ENCODE measurements at places on chromosomes 2 and 18.

DNA sequence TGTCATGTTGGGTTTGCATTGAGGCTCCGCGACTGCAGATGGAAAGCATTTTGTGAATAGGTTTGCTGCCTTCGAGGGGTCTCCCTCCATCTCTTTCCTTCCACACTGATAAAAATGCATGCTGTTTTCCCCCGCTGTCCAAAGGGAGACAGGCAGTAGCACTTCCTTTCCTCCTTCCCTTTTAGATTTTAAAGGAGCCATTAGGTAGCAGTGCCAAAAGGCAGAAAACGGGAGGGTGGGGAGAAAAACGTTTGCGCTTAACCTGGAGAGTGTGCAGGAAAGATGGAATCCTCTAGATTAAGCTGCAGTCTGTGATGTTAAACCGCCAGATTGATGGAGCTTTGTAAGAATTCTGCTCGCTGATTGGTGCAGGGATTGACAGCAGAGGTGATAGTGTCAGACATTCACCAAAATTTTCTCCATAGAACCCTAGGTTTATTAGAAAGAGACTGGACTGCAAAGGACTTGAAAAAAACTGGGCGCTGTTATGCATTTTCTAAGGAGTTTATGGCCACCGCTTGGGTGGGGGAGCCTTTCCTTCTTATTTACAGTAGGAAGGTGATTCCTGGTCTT, 688 bp downstream of the MAPRE2 start:
- DNase-seq = no peak

DNA sequence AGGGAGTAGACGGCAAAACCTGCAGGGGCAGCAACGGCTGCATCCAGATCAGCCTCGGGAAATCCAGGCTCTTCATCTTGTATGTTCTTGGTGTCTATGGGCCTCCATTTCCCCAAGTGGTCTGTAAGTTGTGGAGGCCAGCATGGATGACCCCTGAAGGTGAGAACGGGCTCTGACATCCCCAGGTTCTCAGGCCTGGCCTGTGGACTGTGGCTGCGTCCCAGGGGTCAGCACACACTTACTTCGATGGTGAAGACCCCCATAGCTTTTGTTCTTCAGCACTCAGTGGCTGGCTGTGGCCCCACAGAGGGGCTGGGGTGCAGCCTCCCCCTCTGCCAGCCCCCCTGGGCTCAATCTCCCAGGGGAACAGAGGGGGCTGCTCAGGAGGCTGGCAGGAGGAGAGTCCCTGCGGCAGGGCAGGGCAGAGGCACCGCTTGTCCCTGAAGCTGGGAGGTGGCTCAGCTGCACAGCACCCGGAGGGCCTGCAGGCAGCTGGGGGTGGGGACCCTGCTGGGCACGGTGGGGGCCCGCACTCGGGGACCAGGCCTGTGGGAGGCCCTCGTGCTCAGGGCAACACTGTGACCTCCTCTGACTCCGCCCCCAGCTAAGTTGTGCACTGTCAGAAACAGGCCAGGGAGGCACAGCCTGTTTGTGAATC, 3.8 kb downstream of the SLC66A3 start:
- no peak for DNase-seq

DNA sequence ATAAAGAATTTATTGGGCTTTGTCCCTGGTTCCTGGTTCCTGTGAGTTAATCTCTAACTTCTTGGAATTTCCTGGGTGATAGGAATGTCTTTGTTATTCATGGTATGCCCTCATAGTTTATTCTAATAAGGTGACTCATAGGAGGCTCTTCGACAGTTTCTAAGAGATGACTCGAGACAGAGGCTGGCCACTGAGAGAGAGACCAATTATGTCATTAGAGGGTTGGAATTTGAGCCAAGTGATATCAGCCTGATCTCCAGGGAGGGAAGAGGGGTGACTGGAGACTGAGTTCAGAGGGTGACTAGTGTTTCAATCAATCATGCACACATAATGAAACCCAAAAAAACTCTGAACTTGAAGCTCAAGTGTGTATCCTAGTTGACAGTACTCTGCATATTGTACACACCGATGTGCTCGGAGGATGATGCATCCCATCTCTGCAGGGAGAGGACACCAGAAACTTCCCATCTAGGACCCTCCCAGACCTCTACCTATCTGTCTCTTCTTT, 185.7 kb downstream of the MTCL1 start:
- DNase-seq = no peak

DNA sequence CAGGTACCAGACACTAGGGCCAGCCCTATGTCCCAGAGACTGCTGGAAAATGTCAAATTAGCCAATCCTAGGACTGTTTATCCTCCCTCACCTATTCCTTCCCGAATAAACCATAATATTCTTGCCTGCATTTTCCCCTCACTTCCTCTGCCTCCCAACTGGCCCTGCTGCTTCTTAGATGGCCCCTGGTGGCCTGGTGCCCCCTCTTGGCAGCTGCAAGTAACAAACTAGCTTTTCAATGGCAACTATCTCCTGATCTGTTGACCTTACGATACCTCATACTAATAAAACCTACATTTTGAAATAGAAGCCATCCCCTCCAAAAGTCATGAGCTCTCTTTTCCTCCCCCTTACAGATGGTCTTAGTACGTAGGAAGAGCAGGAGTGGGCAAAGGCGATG, 132.0 kb downstream of the ALPK2 start:
- no peak for DNase-seq

- peak; percentile 33 for DNase-seq
These were observed 211.9 kb downstream of the AGPS start for GRCh38 chr2:177604271-177605065.

DNA sequence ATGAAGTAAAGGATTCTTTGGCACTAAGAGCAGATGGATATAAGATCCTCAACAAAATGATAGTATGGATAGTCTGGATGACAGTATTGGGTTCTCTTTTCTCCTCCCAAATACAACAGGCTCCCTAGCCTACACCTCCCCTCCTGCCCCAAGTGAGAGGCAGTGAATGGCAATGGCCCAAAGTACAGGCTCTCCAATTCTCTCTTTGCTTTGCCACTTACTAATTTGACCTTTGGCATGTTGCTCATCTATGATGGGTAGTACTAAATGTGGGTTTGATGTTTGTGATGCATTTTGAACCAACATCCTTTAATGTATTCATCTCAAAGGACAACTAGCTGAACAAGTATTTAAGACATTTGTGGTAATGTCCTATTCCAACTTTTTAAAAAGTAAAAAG, 65.9 kb downstream of the EIF5B start:
- no peak for DNase-seq

DNA sequence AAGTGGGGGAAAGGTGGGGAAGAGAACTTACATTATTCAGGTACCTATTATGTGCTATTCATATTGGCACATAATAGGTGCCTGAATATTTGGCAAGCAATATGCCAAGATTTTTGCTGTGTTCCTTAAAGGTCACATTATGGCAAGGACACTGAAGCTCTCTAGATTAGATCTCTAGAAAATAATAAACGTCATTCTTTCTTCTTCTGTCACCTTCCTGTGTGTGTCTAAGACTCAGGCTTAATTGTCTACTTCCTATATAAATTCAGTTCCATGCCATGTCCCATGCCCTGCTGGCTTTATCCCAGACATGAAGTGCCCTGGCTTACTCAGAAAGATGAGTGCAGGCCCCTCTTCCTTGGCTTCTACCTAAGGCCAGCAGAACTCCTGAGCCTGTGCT, 191.1 kb upstream of the CTAGE1 start:
- DNase-seq = no peak

- no peak for DNase-seq
These were observed 11.9 kb upstream of the AGFG1 start for GRCh38 chr2:227460070-227460485.

DNA sequence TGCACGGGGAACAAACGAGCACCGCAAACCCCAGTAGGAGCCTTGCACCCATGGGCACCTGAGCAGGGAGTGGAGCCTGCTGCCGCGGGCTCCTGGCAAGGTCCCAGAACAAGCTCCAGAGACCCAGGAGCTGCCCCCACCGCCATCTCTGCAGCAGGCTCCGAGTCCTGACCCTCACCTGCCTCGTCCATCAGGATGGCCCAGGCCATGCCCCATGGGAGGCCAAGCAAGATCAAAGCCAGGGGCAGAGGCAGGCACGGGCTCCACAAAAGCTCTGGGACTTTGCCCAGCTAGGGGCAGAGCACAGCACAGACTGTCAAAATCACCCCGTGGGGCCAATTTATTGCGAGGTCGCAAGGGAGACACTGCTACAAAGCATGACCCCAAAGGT, 43.6 kb downstream of the GPC1 start:
- no peak for DNase-seq

DNA sequence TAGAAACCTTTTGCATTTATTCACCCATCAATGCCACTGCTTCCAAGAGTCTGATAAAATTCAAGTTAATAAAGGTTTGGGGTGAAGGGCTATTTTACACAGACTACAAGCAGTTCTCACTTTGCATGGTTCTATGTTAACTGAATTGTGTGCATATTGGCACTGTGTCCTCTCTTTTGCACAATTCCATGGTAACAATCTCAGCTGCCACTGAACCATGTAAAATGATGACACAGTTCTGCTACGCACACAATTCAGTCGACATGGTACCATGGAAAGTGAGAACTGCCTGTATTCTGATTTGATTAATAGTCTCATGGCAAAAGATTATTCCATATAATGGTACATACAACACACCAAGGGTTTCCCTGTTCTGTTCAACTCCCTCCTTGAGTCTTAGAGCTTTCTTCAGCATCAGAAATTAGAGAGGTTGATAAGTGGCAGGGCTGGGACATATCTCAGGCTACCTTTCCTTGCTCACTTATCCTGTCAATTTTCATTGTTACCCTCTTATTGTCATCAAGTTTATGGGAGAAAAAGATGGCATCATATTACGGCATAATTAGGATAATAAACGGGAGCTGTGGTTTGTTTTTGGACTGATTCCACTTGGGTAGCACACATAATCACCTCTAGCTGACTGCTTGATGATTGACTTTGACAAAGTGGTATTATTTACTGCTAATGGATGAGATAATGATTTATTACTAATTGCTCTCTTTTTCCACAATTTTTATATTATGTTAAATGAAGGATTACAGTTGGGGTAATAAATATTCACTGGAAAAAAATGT, 139.3 kb upstream of the CREB1 start:
- peak; percentile 50 for DNase-seq

GRCh38 chr2:179106676-179107428, 56.9 kb upstream of the CCDC141 start:
- peak; percentile 71 for DNase-seq

DNA sequence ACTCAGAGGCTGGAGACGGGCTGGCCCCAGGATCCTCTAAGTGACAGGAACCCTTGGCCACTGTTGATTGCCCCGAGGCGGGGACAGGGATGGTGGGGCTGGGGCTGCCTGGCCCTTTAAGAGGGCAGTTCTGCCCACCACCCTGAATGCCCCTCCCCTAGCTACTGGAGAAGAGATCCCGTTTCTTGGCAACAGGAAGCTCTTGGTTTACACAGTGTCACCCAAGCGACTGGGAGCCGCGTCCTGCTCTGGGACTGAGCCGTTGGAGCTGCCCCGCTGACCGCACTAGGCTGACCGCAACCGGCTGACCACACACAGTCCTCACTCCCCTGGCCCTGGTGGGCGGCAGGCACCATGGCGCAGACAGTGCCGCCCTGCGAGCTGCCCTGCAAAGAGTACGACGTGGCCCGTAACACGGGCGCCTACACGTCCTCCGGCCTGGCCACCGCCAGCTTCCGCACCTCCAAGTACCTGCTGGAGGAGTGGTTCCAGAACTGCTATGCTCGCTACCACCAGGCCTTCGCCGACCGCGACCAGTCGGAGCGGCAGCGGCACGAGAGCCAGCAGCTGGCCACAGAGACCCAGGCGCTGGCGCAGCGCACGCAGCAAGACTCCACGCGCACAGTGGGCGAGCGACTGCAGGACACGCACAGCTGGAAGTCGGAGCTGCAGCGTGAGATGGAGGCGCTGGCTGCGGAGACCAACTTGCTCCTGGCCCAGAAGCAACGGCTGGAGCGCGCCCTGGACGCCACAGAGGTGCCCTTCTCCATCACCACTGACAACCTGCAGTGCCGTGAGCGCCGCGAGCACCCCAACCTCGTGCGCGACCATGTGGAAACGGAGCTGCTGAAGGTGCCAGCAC, at the start of gene TEKT4:
TSS of gene TEKT4 (plus strand) at position 205 of the 862 bp plus-strand sequence. CDS start at position 355, 150 bp downstream.
- DNase-seq = no peak

- DNase-seq = no peak
These were observed 73.8 kb upstream of the AGAP1 start for GRCh38 chr2:235419996-235420395.

GRCh38 chr2:98296440-98296839, 49.8 kb upstream of the CNGA3 start:
- DNase-seq = no peak

DNA sequence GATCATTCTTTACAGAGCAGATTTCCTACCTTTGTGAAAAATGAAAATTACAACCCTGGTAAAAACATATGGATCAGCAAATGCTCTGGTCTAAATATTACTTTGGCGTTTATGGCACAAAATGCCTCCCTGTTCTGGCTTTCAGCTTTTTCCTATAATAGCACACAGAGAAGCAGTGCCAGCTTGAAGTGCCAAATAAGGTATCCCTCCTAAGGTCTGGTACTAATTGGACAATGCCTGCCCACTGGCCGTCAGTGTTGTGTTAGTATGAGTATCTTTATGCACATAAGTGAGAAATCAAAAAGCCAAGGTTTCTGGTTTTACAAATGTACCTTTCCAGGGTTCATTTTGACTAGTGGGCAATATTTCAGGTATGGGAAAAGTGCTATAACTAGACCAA, 1293.7 kb upstream of the FAM98A start:
- DNase-seq = no peak

- DNase-seq = no peak
These were observed 39.1 kb downstream of the KLHL29 start for GRCh38 chr2:23423873-23424680.

DNA sequence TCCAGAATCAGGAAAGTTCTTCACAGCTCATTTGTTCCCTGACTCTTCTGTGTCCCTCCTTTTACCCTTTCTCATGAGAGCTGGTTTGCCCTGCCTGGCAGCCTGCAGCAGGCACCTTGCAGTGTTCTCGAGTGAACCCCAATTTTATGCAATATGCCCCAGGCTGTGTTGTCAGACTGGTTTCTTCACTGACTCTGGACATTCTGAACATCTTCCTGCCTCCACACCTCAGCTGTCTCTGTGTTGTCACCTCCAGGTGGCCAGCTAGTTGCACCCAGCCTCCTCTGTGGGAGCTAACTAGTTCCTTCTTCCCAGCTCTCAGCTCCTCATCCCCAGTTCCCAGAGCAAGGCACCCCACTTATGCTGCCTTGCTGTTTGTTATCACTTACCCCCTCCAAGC, 5.5 kb downstream of the SETBP1 start:
- DNase-seq = no peak

DNA sequence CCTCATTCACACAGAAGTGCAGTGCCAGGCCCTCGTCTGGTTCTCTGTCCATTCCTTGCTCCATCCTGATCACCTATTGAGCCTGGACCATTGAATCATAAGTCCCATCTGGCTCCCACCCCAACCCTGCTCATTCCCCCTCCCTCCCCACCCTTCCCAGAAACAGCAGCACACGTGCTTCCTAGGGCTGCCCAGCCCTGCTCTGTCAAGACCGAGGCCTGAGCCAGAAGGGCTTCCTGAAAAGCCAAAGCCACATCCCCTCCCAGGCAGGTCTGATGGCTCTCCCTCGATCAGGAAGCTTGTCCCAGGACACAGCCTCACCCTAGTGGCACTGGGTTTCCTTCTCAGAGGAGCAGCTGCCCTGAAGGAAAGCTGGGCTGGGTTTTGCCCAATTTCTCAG, 79.8 kb upstream of the FZD7 start:
- no peak for DNase-seq

Measured in NCI-H1436 (cell line).